ENCODE measurements at places on chromosomes 2 and 18.

DNA sequence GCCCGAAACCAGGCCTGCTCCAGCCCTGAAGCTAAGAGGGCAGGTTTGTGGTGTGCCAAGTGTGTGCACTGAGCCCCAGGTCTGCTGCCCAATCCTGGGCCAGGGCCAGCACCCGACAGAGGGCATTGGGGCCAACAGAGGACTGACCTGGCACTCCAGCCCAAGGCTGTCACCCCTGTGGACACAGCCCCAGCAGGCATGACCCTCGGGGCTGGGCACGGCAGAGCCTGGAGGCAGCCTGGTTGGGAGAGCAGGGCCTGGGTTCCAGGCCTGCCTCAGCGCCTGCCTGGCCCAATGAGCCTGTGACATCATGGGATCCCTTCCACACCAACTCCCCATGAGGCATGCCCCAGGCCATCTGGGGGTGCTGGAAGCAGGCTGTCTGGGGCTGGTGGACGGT lies 10.8 kb upstream of the SNED1 start:
- no peak for DNase-seq

GRCh38 chr18:50418650-50419049 lies 43.8 kb downstream of the SKA1 start:
- DNase-seq: no peak

- no peak for DNase-seq
Measured at GRCh38 chr18:44848644-44849335, 168.1 kb downstream of the SETBP1 start.

- peak; percentile 50 for DNase-seq
Measured at GRCh38 chr18:79765491-79766245, 32.1 kb upstream of the KCNG2 start.

DNA sequence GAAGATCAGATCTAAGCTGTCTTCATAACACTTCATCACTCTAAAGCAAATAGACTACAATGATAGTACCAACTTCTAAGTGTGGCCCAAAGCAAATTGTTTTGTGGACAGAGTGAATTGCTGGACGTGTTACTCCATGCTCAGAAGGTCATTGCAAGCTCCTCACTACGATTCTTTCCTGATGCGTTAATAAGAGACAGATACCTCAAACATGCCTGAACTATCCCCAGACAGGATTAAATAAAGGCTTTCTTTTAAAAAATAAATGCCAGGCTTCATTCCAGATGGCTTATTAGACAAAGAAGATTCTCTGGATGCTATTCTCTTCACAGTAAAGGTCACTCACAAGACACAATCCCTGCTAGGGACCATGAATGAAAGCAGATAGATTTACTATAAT lies 621.2 kb downstream of the DCDC2C start:
- no peak for DNase-seq

- no peak for DNase-seq
Measured at GRCh38 chr2:110818767-110819481, 86.6 kb downstream of the ACOXL start.

- peak; percentile 81 for DNase-seq
Measured at GRCh38 chr18:2846636-2847316, at the start of gene EMILIN2. EMILIN2 (plus strand) TSS chr18:2847006; CDS start chr18:2847189, 183 bp downstream.

GRCh38 chr18:41860987-41861386 lies 94.0 kb upstream of the PIK3C3 start:
- DNase-seq: no peak

DNA sequence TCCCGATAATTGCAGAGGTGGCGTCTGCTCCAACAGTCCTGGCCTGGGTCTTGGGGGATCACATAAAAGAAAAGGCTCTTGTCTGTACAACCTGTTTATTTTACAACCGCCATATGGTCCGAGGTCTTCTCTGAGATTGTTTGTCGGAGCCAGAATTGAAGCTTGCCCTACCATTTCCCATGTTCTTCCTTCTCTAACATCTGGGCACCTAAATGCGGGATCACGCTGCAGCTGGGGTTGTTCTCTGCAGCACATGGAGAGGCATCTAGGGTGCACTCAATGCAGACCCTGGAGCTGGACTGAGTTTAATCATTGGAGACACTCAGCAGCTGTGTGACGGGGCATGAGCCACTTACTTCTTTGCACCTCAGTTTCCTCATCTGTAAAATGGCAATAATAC lies 107.7 kb downstream of the ACKR3 start:
- no peak for DNase-seq

DNA sequence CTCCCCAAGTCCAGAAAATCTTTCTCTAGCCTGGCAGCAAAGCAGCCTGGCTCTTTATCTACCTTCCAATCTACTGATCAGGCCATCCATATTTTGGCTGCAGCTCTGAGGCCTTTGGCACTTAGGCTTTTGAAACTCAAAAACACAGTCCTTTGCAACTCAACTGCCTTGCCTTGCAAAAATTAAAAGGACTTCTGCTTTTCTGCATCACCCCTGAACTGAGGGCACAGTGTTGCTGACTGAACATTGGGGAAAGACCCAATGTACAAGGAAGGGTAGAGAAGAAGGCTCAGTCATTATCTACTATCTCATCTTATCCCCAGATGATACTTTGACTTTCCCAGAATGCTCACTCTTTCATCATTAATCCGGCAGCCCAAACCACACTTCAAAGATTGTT lies 625.5 kb downstream of the ARHGAP15 start:
- DNase-seq: no peak

- no peak for DNase-seq
Measured at GRCh38 chr18:35073186-35074105, 32.2 kb downstream of the MAPRE2 start.

DNA sequence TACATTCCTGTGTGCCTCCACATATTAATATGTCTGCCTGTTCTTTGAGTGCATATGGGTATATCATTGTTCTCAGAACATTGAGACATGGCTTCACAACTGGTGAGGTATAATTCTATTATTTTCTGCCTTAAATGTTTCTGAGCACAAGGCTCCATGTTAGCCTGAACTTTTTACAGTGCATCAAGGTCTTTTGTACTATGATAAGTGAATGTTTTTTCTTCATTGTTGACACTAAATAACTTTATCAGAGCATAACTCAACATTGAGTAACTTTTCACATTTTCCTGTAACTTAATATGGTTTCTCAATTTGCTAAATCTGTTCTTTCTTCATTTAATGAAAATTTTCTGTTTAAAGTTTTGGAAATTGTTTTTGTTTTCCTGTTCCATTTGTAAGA lies 262.9 kb downstream of the HNMT start:
- DNase-seq: no peak

GRCh38 chr2:28377984-28378678 lies 14.5 kb upstream of the FOSL2 start:
- DNase-seq: peak; percentile 67

All from muscle of back (tissue), 13 donors.